ENCODE measurements at places on chromosomes 1 and 21.

DNA sequence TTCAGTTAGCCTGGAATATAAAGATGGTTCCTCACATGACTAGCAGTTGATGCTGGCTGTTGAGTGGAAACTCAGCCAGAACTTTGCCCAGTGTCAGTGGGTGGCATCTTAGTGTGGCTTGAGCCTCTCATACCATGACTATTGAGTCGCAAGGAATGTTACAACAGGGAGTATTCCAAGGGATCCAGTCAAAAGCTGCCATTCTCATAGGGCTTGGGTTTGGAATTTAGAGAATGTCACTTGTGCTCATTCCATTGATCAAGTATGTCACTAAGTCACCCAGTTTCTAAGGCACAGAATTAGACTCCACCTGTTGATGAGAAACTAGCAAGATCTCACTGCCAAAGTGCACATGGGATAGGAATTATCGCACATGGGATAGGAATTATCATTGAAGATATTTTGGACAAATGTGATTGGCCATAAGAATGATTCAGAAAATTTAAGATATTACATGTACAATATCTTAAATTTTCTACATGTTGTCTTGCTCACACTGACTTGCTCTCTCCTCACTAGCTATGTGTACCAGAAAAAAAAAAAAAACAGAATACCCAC lies 1290.7 kb upstream of the ADGRL2 start:
- no peak for DNase-seq

- DNase-seq: no peak
Measured at GRCh38 chr1:98704971-98705370, 43.5 kb downstream of the SNX7 start.

DNA sequence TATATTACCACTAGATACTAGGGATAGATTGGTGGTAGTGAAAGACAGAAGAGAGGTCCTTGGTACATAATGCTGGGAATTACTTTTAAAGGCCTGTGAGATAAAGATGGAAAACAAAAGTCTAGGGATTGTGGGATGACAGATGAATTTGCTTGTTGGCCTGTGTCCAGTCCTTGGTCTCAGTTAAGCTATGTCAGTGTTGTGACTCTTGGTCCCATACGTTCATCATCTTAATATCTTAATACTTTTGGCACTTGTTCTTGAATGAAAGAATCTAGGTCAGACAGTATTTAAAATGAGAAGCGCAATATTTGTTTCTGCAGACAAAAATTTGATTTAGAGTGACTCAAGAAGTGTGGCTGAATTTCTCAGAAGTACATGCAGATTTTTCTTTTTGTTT lies 7.6 kb downstream of the RPL5 start:
- DNase-seq: no peak

DNA sequence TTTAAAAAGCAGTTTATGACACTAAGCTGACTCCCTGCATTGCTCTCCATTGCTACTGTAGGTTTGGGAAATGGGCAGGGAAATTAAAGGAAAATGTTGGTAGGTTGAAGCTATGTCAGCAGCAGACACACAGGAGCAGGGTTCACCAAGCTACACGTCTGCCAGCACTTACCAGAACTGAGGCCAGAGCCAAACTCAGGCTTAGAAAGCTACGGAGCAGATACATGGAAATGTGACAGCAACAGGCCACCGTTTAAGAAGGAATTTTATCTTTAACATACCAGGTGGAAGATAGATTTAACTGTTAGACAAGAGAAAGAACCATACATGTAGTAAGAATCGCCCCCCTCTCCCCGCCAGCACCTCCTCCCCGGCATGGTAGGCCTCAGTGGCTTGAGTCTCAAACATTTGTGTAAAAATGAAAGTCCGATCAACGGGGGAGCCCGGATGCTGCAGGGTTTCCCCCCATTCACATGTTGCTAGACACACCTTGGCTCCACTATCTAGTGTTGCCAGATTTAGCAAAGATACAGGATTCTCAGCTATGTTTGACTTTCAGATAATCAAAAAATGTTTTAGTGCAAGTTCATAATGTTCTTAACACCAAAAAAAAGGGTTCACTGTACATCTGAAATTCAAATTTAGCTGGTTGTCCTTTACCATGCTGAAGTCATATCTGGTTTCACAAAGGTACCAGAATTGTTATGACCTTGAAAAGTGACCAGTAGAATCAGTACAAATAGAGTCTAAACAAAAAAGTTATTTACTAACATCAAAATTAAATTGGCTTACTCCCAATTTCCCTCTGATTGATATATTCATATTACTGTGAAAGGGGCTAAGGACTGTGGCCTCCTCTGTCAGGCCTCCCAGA lies 6.7 kb downstream of the OR2T11 start:
- no peak for DNase-seq

DNA sequence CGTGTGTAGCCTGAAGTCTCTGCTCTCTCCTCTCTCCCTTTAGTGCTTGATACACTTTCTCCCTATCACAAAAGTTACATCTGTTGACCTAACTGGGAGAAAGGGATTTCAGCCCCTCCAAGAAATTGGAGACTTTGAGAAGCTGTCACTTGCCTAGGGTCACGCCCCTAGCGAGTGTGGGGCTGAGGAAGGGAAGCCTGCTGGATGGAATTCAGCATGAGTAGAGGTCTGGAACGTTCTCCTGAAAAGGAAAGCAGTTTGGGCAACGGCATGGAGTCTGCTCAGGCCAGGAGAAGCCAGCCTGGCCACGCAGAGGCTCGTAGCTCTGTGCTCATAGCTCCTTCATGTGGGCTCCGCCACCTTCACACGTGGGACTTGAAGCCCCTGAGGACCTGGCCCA lies 22.4 kb downstream of the COL16A1 start:
- DNase-seq: no peak

DNA sequence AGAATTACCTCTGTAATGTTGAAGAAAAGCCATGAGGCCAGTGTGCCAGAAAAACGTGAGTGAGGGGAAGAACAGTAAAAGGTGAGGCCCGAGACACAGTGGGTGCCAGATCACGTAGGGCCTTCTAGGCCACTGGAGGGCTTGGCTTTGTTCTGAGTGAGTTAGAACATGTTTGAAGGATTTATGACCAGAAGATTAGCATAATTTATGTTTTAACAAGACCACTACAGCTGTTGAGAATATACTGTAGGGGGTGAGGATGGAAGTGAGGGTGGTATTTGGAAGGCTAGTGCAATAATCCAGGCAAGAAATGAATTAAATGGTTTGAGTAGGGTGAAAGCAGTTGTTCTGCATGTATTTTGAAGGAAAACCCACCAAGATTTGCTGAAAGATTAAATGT lies 56.3 kb downstream of the LRRC8C start:
- no peak for DNase-seq

DNA sequence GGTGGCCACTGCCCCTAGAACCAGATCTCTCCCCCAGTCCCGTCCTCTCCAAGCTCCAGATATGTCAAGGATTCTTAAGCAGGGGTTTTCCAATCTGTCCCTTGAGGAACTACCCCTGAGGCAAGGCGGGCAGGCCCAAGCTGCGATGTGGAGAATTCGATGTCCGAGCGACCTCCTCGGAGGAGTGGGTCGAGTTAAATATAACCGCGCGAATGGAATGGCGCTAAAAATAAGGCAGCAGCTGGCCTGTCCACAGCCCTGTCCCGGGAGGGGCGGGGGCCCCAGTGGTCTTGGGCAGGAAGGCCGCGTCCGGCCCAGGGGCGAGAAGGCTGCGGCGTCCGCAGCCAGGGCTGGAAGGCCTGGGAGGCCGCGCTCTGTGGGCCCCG lies 5.8 kb upstream of the FOXD3 start:
- no peak for DNase-seq

DNA sequence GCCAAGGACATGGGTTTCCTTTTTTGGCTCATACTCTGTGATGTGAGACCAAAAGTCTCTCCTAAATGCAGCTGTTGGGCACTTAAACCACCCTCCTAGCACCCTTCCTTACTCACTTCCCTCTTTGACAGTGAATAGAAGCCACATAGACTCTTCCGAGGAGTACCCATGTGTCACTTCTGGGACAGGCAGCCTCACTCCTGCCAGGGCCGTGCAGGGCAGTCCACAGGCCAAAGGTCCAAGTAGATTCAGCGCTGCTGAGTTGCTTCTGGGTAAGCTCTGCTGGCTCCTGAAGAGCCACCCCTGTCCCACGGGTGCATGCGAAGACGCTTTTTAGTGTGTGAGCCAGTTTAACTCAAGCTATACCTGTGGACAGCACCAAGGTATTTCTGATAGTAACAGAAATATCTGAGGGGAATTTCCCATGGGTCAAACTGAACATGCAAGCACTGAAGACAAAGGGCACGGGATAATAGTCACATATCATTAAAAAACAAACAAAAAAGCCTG lies 36.8 kb upstream of the BMP8B start:
- no peak for DNase-seq

GRCh38 chr1:17365293-17365692 lies 6.7 kb upstream of the PADI6 start:
- DNase-seq: no peak

DNA sequence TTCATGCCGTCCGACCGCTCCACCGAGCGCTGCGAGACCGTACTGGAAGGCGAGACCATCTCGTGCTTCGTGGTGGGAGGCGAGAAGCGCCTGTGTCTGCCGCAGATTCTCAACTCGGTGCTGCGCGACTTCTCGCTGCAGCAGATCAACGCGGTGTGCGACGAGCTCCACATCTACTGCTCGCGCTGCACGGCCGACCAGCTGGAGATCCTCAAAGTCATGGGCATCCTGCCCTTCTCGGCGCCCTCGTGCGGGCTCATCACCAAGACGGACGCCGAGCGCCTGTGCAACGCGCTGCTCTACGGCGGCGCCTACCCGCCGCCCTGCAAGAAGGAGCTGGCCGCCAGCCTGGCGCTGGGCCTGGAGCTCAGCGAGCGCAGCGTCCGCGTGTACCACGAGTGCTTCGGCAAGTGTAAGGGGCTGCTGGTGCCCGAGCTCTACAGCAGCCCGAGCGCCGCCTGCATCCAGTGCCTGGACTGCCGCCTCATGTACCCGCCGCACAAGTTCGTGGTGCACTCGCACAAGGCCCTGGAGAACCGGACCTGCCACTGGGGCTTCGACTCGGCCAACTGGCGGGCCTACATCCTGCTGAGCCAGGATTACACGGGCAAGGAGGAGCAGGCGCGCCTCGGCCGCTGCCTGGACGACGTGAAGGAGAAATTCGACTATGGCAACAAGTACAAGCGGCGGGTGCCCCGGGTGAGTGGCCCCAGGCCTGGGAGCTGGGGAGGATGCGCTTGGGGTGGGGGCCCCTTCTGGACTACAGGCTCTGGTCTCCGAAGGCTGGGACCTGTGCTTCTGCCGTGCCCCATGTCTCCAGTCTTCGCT lies 1.1 kb downstream of the SKI start:
- DNase-seq: no peak

DNA sequence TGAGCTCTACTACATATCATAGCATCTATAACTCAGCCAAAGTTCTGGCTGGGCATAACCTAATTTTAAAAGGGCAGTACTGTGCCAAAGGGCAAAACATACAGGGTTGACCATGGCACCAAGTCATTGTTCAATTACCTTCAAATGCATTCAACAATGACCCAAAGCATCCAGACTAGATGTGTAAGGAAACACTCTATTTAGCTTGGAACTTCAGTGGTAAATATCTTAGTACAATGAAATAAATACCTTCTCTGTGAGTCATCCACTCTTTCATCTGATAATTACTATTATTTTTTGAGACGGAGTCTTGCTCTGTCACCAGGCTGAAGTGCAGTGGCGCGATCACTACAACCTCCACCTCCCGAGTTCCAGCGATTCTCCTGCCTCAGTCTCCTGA lies 70.0 kb downstream of the NVL start:
- no peak for DNase-seq

DNA sequence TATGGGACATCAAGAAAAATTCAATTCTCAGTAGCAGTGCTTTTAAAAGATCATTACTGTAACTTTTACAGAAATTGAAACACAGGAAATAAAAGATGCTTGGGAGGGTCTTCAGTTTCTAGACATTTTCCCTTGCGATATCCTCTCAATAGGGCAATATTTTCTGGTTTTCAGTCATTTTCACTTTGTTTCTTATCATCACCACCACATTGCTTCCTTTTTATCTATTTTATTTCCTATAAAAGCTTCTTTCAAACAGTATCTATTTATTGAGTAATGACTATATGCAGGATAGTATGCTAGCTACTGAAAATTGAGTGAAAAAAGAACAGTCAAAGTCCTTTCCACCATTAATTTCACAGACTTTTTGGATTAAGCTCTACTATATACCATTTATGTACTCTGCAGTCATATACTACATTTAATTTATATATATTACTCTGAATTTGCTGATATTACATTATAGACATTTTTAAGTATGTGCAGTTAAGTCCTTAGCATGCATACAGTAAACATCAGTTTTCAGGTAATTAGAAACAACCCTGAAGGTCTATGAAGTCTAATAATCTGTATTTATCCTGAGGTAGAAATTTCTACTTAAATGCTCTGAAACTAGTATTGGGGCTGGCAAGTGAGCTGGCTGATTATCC lies 18.7 kb downstream of the TRMT1L start:
- no peak for DNase-seq

DNA sequence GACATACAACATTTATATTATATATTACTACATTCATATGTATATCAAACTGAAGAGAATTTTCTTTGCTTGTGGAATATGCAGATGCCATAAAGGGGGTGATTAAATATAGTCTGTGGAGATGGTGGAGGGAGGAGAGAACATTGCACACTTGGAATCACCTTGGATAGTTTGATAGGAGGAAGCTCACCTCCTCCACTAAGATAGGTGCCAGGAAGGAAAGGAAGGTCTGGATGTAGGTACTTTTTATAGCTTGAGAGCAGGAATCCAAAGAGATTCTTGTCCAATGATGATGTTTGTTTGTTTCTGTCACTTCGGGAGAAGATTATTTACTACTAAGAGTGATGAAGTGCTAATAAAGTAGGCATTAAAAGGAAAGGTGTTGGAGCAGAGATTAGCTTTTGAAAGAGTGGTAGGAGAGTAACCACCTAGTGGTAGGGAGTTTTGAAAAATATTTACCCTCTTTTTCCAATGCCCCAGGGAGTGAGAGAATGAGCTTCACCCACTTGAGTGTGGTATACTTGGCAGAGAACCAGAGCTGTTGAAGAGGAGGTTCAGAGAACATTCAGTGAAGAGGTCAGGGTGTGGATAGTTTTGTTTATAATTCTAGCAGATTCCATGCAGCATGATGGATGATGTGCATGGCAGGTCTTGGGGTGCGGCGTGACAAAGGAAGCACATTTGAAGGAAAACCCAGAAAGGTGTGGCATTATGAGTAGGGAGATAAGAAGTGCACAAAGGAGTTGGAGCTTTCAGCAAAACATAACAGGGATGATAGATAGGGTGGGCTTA lies 145.0 kb downstream of the PATJ start:
- no peak for DNase-seq

GRCh38 chr1:225849925-225850324 lies 32.3 kb downstream of the TMEM63A start:
- no peak for DNase-seq

GRCh38 chr1:7258589-7259135 lies 473.4 kb downstream of the CAMTA1 start:
- no peak for DNase-seq

GRCh38 chr21:27257226-27257625 lies 290.3 kb upstream of the ADAMTS5 start:
- no peak for DNase-seq

DNA sequence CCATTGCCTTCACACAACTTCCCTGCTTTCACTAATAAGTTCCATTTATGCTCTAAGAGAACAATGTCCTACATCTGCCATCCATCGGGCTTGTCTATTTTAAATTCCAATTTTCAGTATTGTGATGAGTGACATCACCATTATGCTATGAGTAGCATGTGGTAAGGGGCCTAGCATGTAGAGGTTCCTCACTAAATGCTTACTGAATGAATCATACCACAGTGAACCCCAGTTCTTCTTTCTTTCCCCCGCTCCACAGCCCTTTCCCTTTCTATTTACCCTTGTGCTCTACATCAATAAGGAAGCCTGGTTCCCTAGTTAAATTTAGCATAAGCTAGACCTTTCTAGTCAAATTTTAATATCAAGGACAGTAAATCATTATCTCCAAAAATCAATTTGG lies 195.0 kb upstream of the RGS18 start:
- no peak for DNase-seq

Data from stimulated activated CD4-positive, alpha-beta T cell treated with anti-CD3 and anti-CD28 coated beads, Interleukin-1b, Interleukin-23, amount 100 ng/mL, for 1 hour (primary cell).